ENCODE measurements at places on chromosomes 4 and X. TPM values are rescaled to one million over a fixed set of nuclear protein-coding genes. Genes with fewer than 3 reads are reported as not detected.

DNA sequence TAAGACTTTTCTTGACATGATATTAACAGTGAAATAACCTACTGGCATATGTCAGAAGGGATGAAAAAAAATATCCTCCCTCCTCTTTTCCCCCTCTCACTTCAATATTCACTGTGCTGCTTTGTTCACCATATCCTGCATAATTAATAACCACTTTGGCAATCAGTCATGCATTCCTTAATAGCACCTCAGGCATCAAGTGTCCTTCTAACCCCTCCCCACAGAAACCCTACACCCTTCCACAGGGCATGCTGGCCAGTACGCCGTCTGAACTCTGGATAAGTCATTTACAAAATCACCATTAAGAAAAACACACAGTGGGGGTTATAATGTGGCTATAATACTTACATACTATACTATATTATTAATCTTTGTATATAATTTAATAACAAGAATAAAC, 165.9 kb downstream of the PDGFC start:
- no peak overlapping the region for H3K27ac ChIP-seq
- no peak for DNase-seq
- H3K4me3 ChIP-seq, result no peak overlapping the region
- H3K27me3 ChIP-seq, result no peaks in the 10 kb centered on the region

- no peaks in the 10 kb centered on the region for H3K4me1 ChIP-seq
- DNase-seq, result peak; percentile 69
- H3K27ac ChIP-seq, result no peak overlapping the region
Measured at GRCh38 chrX:56281789-56282188, 49.6 kb downstream of the KLF8 start.

- no peak overlapping the region for H3K4me3 ChIP-seq
- H3K4me1 ChIP-seq, result no peaks in the 10 kb centered on the region
- H3K27ac ChIP-seq, result no peak overlapping the region
- no peak for DNase-seq
- H3K27me3 ChIP-seq, result no peaks in the 10 kb centered on the region
- H3K36me3 ChIP-seq, result no peaks in the 10 kb centered on the region
Measured at GRCh38 chr4:126775485-126776106, 857.2 kb upstream of the INTU start.

DNA sequence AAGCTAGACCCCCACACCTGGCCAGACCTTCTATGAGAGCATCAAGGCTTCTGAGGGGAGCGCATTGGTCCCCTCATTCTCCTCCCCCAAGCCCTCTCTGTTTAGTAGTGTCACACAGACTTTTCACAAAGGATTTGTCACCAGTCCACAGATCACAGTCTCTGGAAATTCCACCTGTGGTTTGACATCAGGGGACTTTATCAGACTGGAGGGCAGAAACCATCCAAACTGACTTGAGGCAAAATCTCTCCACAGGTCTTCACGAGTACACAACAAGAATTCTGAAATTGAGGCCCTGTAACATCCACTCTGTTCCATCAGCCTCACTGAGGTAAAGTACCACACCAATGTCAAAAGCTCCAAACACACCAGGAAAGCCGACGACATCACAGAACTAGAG, 112.5 kb downstream of the SH3KBP1 start:
- H3K36me3 ChIP-seq, result no peaks in the 10 kb centered on the region
- H3K27ac ChIP-seq, result peak overlapping the region; percentile 25
- no peaks in the 10 kb centered on the region for H3K27me3 ChIP-seq
- peaks cover 36% of the 10 kb centered on the region for H3K4me1 ChIP-seq

DNA sequence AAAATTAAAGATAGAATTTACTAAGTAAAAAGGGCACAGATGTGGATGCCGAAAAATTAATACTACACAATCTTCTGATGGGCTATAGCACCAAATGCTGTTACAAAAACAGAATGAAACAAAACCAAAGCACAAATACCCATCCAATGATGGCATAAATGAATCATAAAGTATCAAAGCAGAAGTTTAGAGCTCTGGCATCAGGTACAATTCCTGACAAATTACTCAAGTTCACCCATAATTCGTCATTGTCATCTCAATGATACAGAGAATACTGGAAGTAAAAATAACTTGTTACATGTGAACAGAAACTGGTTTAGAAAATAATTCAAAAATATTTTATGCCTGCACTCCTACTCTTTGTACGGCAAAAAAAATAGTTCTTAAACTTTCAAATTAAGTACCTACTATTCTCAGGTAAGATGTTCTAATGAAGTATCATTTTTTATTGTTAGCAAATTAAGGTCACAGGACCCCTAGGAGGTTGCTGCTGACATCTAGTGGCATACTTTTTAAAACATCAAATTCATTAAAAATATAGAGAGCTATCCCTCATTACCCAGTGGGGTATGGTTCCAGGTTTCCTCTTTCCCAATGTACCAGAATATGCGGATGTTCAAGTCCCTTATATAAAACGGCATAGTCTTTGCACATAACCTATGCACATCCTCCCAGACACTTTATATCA, 126.1 kb downstream of the INPP4B start:
- H3K27ac ChIP-seq, result no peak overlapping the region
- peaks cover 2% of the 10 kb centered on the region for H3K27me3 ChIP-seq
- H3K36me3 ChIP-seq, result no peaks in the 10 kb centered on the region
- H3K4me1 ChIP-seq, result no peaks in the 10 kb centered on the region

- H3K4me3 ChIP-seq, result no peak overlapping the region
- H3K27me3 ChIP-seq, result no peaks in the 10 kb centered on the region
- H3K27ac ChIP-seq, result no peak overlapping the region
- no peaks in the 10 kb centered on the region for H3K4me1 ChIP-seq
- no peak for DNase-seq
Measured at GRCh38 chrX:143964549-143964948, 80.7 kb downstream of the UBE2NL start.

GRCh38 chr4:26912069-26912468, 51.4 kb downstream of the STIM2 start:
- no peaks in the 10 kb centered on the region for H3K27me3 ChIP-seq
- H3K4me1 ChIP-seq, result peaks cover 27% of the 10 kb centered on the region
- no peak overlapping the region for H3K4me3 ChIP-seq
- no peak for DNase-seq
- H3K36me3 ChIP-seq, result peaks cover 2% of the 10 kb centered on the region
- peak overlapping the region; percentile 2 for H3K27ac ChIP-seq

GRCh38 chr4:71006203-71006907, 12.9 kb downstream of the DCK start:
- no peak overlapping the region for H3K4me3 ChIP-seq
- H3K27me3 ChIP-seq, result no peaks in the 10 kb centered on the region
- peak; percentile 38 for DNase-seq
- H3K36me3 ChIP-seq, result peaks cover 5% of the 10 kb centered on the region
- H3K4me1 ChIP-seq, result peaks cover 27% of the 10 kb centered on the region
- peak overlapping the region; percentile 28 for H3K27ac ChIP-seq

GRCh38 chrX:132602701-132603100, 113.9 kb upstream of the MBNL3 start:
- no peak overlapping the region for H3K4me3 ChIP-seq
- no peaks in the 10 kb centered on the region for H3K4me1 ChIP-seq
- no peak for DNase-seq
- no peak overlapping the region for H3K27ac ChIP-seq
- no peaks in the 10 kb centered on the region for H3K27me3 ChIP-seq

- no peaks in the 10 kb centered on the region for H3K4me1 ChIP-seq
- no peak overlapping the region for H3K4me3 ChIP-seq
- no peak overlapping the region for H3K27ac ChIP-seq
Measured at GRCh38 chr4:8353912-8354453, 84.4 kb downstream of the HTRA3 start.

- no peaks in the 10 kb centered on the region for H3K36me3 ChIP-seq
- no peak for DNase-seq
- no peak overlapping the region for H3K27ac ChIP-seq
- H3K4me1 ChIP-seq, result no peaks in the 10 kb centered on the region
- no peak overlapping the region for H3K4me3 ChIP-seq
Measured at GRCh38 chr4:40600850-40601249, 28.8 kb downstream of the RBM47 start.

GRCh38 chrX:118760025-118760424, 32.6 kb downstream of the IL13RA1 start:
- no peak overlapping the region for H3K4me3 ChIP-seq
- no peaks in the 10 kb centered on the region for H3K27me3 ChIP-seq
- no peak for DNase-seq
- no peak overlapping the region for H3K27ac ChIP-seq

DNA sequence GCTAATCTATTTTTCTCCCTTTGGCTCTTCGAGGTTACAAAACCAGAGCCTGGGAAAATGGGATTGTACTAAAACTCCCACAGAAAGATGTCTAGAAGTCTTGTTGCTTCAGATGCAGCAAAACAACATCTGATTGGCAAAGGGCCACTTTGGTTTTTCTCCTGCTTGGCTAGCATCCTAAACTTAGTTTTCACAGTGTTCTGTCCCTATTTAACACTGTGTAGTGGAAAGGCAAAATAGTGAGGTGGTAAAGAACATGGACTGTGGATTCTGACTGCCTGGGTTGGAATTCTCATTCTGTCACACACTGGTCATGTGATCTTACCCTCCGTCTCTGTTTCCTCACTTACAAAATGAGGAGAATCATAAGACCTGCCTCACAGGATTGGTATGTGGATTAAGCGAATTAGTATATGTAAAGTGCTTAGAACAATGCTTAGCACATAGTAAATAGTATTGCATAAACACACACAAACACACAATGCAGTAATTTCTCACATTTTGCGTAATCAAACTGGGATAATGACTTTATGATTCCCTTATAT, 23.5 kb downstream of the TIGD2 start:
- no peak overlapping the region for H3K4me3 ChIP-seq
- H3K36me3 ChIP-seq, result no peaks in the 10 kb centered on the region
- no peak for DNase-seq
- no peak overlapping the region for H3K27ac ChIP-seq
- H3K27me3 ChIP-seq, result no peaks in the 10 kb centered on the region

- H3K27me3 ChIP-seq, result no peaks in the 10 kb centered on the region
- no peaks in the 10 kb centered on the region for H3K36me3 ChIP-seq
- H3K4me3 ChIP-seq, result no peak overlapping the region
Measured at GRCh38 chr4:117324851-117325491, 239.6 kb upstream of the TRAM1L1 start.

- no peak overlapping the region for H3K4me3 ChIP-seq
- no peaks in the 10 kb centered on the region for H3K27me3 ChIP-seq
Measured at GRCh38 chrX:148422526-148422925, 77.9 kb upstream of the AFF2 start.

GRCh38 chr4:53511014-53511413, 80.3 kb downstream of the LNX1 start:
- H3K4me3 ChIP-seq, result no peak overlapping the region
- no peaks in the 10 kb centered on the region for H3K4me1 ChIP-seq
- no peaks in the 10 kb centered on the region for H3K27me3 ChIP-seq
- DNase-seq, result no peak
- H3K27ac ChIP-seq, result no peak overlapping the region

GRCh38 chrX:50952406-50952805, 41.9 kb downstream of the BMP15 start:
- no peaks in the 10 kb centered on the region for H3K4me1 ChIP-seq
- H3K27ac ChIP-seq, result no peak overlapping the region
- H3K36me3 ChIP-seq, result no peaks in the 10 kb centered on the region
- H3K27me3 ChIP-seq, result no peaks in the 10 kb centered on the region
- H3K4me3 ChIP-seq, result no peak overlapping the region

DNA sequence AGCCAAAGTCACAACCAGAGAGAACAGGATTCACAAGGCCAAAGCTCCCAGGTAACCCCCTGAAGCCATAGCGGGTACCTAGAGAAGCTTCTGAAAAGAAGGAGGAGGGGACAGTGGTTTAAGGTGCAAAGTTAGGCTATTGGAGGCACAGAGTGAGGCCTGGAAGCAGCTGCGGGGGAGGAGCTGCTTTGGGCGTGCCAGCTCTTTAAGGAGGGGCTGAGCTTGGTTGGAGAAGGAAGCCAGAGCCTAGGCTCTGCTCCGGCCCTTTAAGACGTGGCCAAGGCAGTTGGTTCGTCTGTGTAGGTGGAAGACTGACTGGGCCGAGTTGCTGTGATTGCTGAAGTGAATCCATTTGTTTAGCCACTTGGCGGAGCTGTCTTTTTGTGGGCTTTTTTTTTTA, 1.5 kb downstream of the KLF8 start:
- DNase-seq, result no peak
- no peak overlapping the region for H3K27ac ChIP-seq
- H3K36me3 ChIP-seq, result no peaks in the 10 kb centered on the region
- no peak overlapping the region for H3K4me3 ChIP-seq
- peaks cover 23% of the 10 kb centered on the region for H3K4me1 ChIP-seq

- no peaks in the 10 kb centered on the region for H3K36me3 ChIP-seq
- no peak overlapping the region for H3K27ac ChIP-seq
Measured at GRCh38 chr4:67236788-67237187, 308.5 kb downstream of the CENPC start.

GRCh38 chrX:54048412-54048811, 4.1 kb upstream of the PHF8 start:
- no peaks in the 10 kb centered on the region for H3K36me3 ChIP-seq
- H3K4me1 ChIP-seq, result peaks cover 8% of the 10 kb centered on the region
- no peak overlapping the region for H3K4me3 ChIP-seq

DNA sequence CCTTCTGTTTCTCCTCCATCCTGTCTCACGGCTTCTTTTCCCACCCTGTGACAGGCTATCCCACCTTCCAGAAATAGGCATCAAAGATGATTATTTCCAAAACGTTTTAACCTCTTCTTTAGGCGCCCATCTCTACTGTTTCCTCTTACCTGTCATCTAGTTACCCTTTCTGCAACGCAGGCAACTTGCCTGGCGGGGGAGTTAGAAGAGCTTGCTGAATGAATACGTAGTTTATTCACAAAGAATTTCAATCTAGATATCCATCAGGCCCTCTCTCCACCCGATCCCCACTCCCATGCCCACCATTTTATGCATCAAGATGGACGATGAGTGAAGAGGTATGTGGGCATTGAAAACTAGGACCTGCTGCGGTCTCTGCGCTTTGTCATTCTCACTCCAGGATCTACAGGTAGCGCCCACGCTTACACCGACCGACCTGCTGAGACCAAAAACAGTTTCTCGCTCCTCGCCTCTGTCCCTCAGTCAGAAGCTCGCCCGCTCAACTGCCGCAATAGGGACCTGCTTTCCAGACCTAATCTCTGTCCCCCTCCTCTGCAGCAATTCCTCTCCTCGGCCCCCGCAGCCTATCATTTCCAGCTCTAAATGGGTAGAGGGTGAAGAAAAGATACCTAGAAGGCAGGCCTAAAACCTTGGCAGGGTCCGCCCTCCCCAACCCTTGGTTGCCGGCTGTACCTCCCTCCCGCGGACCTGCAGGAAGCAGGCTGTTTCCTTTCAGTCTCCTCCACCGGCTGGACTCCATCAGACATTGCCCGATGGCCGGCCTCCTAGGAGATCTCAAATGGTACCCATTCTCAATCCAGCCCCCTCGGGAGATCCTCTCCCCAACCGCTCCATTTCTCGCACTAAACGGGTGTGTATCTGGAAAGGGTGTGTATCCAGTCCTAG, 624 bp downstream of the BEX5 start:
- H3K27me3 ChIP-seq, result no peaks in the 10 kb centered on the region
- H3K27ac ChIP-seq, result peak overlapping the region; percentile 52
- peaks cover 5% of the 10 kb centered on the region for H3K4me1 ChIP-seq
- H3K4me3 ChIP-seq, result peak overlapping the region; percentile 53

- no peaks in the 10 kb centered on the region for H3K27me3 ChIP-seq
- peaks cover 6% of the 10 kb centered on the region for H3K4me1 ChIP-seq
- H3K27ac ChIP-seq, result peak overlapping the region; percentile 92
- H3K4me3 ChIP-seq, result peak overlapping the region; percentile 50
Measured at GRCh38 chrX:101931136-101931487, 715 bp downstream of the ZMAT1 start.

- H3K36me3 ChIP-seq, result no peaks in the 10 kb centered on the region
- no peak for DNase-seq
- H3K27ac ChIP-seq, result no peak overlapping the region
Measured at GRCh38 chr4:163492951-163493504, 1.5 kb upstream of the TMA16 start.

The SCLT1 gene
- 59.9 TPM for total RNA-seq

The CLGN gene
- not detected for total RNA-seq

The AKAP4 gene
- not detected for total RNA-seq

The GPC3 gene
- not detected for total RNA-seq

The COX7B2 gene
- total RNA-seq, result not detected

The SSX3 gene
- not detected for total RNA-seq

The GNRHR gene
- not detected for total RNA-seq

The KDR gene
- not detected for total RNA-seq

The GAR1 gene
- total RNA-seq, result 9.5 TPM

The RTL5 gene
- total RNA-seq, result 1.7 TPM

All from natural killer cell (primary cell).